ENCODE measurements at places on chromosomes 4 and X.

DNA sequence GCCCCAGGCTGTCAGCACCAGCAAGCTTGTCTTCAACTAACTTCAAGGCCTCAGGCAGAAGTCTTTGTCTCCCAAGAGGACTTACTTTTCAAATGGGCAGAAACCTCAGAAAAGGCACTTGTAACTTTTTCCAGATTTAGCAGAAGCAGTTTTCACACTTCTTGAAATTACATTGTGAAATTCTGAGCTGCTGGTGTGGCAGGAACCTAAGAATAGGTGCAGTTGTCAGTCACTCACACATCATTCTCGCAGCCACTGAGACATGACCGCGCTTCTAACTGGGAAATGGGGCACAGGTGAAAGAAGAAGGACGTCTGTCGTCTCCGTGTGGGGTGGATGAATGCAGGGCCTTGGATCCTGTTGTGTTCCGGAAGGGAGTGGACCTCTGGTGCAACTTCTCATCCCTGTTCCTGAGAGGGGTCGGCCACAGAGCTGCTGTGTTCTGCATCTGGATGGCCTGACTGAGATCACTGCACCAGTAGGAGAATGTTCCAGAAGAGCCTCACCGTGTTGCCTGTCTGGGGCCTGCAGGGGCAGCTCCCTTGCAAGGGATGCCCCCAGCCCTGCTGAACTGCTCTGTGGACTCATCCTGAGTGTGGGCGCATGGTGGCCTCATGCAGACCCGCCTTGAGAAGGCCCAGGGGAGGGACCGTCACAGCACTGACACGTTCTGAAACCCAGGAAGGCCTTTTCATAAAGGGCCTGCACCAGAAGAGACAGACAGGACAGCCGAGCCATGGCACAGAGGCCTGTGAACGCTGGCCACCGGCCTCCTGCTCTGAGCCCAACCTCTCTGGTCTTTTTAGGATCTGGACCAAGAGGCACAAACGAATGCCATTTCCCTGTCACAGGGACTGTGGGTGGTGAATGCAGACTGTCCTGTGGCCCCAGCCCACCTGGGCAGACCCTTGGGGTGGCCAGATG lies 18.7 kb downstream of the NAT8L start:
- no peak for DNase-seq

- DNase-seq: no peak
Observed at GRCh38 chr4:3196670-3197359, 52.1 kb upstream of the MSANTD1 start.

DNA sequence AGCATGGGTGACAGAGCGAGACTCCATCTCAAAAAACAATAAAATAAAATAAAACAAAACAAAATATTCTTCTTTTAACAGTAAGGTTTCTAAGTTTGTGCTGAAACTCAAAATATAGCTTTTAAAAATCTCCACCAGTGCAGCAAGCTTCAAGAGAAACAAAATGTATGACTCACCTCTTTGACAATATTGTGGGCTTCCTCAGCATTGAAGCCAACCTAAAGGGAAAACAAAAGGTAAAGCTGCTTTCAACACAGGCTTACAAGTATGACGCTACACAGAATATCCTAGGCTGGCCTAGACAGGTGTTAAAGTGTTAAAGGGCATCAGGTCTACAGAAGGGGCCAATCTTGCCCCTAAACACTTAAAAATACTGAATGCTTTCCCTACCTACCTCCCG lies 1.2 kb downstream of the DYNLT3 start:
- DNase-seq: no peak

DNA sequence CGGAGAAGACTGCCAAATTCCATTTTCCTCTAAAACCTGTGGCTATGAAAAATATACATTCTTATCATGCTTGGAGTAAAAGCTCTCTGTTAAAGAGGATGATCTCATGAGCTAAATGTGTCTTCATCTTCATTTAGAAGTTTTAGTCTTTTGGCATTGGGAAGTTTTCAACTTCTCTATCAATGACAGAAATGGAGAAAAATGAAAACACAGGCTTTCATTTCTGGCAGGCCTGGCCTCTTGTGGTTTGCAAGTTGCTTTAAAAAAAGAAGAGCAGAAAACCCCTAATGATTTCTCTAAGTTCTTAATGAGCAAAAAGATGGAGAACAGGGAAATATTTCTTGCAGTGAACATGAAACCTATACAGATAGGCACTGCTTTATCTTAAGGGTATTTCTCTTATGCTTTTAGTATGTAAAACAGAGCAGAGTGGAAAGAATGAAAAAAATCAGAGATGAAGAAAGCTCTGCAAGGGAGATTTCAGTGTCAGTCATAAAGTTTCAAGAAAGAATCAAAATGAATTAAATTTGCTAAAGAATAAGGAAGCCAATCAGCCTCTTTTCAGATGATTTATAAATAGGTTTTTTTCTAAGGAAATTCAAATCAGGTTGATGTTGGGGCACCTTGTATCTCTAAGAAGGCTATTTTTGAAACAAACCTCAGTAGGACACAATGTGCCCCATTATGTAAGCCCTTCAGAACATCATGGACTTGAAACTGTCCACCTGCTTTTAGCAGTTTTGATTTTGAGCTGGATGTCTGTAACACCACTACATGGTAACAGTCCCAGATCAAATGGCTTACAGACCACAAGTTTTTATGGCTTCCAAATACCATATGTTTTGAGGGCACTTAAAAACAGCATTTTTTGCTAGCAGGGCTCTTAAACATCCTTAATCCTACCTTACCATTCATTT lies 225.0 kb downstream of the GRIA3 start:
- DNase-seq: no peak
